ENCODE measurements at places on chromosomes 13 and 19.
A peak's percentile ranks its signal among the peaks of the same experiment; 100 is the strongest.

DNA sequence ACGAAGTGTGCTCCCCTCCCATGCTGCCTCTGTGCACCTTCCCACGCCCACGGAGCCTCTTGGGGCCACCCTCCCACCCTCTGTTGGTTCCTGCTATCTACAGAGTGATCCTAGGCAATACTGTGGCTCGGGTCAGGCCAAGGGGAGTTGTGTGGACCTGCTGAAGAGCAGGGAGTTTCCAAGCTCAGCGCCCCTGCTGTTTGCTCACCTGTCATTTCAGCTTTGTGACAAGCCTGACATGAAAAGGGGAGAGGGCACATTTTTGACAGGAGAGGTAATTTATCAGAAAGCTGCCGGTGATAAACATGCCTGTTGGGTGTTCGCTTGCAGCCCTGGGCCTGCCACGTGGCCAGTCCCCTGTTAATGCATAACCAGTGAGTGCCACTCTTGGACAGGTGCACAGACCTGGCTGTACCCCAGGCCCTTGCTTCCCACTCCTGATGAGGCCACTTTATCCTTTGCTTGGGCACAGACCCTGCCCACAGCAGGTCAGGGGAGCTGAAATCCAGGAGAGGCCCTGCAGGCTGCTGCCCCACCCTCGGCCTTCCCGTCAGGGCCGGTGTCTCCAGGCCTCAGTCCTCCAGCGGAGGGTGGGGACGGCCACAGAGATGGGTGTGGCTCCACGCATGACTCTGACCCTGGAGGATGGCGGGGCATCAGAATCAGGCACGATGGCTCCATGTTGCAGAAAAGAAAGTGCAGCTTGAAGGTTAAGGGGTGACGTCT, 201.5 kb upstream of the GPR12 start:
- DNase-seq = peak; percentile 24

GRCh38 chr13:92807353-92807752, 419.3 kb upstream of the GPC6 start:
- no peak for DNase-seq

DNA sequence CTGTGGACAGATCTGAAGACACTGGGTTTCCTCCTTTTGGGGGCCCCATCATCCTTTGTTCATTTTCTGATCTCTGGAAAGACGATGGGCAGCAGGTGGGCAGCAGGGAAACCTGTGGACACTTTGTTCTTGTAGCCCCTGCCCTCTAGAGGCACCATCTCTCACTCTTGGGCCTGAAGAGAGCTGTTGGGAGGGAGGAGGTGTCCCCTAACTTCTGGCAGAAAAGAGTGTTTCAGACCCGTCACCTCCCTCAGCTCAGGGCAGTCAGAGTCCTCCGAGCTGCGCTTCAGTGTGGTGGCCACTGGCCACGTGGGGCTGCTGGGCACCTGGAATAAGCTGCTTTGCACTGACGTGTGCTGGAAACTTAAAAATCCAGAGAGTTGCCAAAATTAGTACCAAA, 26.9 kb upstream of the RNF17 start:
- DNase-seq = no peak

DNA sequence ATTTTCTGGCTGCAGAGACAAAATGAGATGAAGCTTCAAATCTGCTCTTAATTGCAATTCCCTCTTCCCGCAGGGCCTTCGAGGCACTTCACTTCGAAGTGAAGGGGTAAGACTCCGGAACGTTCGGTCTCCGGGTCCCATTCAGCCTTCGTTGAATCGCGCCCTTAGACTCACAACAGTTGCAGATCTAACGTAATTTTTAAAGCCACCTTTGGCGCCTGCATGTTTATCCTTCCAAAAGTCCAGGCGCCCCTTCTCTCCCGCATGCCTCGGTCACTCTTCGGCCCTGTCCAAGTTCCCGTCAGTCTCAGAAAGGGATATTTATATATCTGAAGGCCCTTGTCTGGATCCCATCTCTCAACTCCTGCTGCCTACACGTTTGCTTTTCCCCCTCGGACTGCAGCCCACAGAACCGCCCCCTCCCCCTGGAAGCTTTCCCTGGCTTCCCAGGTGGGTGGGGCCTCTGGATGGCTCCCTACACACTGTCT, 915 bp upstream of the KCTD12 start:
- DNase-seq = peak; percentile 61

DNA sequence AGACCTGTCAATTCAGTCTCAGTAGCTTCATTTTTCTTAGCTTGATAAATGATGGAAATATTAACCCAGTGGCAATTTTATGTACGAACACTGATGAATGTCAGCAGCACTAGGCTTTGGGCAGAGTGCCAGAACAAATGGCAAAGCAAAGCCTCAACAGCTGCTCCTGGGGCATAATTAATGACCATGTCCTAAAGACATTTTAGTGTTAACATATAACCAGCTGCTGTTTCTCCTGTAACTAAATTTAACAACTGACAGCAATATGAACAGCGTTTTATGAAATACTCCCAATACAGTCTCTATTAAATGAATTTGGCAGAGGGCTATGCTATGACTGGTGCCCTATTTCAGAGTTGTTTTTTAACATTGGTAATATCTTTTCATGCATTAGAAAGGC, 47.1 kb downstream of the ZNF568 start:
- DNase-seq = peak; percentile 93

DNA sequence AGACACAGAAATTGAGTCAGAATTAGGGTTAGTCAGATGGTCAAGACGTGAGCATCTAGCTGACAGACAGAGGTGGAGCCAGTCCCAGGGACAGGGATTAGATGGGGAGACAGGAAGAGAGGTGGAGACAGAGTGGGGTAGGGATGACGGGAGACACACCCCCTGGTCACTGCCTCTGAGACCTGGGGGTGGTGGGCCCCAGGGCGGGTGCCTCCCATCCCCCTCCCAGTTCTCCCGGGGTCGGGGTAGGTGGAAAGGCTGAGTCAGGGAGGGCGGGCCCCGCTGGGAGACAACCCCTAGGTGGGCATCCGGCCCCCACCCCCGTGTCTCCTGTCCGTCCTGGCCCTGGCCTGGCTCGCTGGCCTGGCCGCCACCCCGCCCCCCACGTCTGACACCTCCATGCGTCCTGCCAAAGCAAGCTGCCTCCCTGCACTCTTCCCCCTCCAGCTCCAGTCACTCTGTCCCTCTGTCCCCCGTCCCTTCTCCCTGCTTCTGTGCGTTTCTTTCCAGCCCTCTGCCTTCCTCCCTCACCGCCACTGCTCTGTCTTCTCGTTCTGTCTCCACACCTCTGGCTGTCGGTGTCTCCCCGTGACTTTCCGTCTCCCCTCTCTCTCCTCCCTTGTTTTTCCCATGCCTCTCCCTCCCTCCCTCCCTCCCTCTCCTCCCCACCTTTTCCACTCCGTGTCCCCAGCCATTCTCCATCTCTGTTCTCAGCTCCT, 15.1 kb downstream of the CCDC97 start:
- DNase-seq = no peak

- peak; percentile 31 for DNase-seq
These were observed 759 bp downstream of the ZMYM2 start for GRCh38 chr13:19959141-19959830.

DNA sequence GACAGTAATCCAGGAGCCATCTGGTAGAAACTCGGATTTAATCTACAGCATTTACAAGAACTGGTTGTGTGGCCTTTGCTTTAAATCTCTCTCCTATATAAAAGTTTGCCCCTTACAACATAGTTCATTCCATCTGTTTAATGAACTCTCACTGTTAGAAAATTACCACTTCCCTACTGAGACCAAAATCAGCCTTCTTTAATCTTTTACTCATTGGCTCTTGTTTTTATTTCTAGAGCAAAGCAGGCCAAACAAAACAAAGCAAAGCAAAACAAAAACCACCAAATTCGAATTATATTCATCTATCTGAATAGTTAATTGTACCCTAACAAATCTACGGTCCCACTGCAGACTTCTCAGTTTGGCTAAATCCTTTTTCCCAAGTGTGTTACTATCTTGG, 127.0 kb downstream of the UGGT2 start:
- DNase-seq = no peak

DNA sequence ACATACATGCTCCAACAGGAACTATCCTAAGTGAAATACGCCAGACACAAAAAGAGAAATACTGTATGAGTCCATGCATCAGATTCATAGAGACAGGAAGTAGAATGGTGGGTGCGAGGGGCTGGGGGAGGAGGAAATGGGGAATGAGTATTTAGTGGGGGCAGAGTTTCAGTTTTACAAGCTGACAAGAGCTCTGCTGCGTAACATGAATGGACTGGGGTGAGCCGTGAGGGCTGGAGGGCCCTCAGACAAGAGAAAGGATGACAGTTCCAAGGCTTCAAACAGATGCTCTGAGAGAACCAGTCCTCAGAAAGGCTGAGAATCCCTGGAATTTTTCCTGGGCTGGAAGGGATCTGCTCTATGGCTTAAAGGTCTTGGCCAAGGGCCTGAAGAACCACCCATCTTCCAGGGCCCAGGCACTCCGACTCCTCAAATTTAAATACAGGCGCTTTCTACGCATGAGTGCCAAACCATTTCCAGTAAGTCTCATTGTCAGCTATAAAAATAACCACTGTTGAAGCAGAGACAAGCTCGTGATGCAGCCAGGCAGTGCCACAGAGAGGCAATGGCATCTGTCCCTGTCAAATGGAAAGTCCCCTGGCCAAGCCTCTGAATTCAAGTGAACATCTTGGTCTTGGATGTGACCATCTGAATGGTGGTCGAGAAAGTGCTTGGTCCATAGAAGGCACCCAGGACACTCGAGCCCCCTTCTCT, 17.5 kb downstream of the KLF2 start:
- DNase-seq = no peak

DNA sequence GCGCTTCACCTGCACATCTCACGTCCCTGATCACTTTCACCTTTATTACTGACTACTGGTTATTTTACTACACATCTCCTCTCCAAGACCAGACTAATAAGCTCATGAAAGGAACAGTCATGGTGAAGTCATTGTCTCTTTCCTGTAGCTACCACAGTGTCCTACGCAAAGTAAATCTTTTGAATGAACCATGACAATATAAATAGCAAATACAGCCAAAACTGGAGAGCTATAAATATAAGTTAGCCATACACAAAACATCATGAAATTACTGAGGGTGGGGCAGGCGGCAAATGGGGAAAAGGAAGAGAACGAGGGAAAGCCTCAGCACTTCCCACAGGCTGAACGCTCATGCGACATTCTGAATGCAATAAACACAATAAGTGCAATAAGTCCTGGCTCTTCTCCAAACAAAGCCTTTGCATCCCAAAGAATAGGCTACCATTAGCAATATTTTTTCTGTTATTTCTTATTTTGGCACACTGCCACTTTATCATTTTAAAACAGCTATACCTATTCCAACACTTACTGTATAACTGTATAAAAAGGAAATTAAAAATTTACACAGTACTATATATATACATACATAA, 62.5 kb downstream of the TUBGCP3 start:
- no peak for DNase-seq

GRCh38 chr13:66152596-66152995, 1077.5 kb downstream of the PCDH9 start:
- no peak for DNase-seq

DNA sequence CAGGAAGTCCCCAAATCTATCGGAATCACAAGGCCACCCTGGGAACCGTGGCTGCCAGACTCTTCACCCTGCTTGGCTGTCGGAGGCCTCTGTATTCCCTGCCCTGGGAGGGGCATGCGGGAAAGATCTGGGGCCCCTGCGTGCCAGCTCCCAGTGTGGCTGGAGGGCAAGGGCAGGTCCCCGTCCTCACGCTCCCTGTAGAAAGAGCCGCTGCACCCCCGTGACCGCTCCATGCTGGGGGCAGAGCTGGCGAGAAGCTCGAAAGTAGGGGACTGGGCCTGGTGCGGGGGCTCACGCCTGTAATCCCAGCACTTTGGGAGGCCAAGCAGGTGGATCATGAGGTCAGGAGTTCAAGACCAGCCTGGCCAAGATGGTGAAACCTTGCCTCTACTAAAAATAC, 208.4 kb upstream of the SOX1 start:
- DNase-seq = no peak

- DNase-seq = peak; percentile 75
These were observed 463.7 kb upstream of the SLITRK5 start for GRCh38 chr13:87207280-87208003.

- DNase-seq = no peak
These were observed 1.7 kb upstream of the TGFBR3L start for GRCh38 chr19:7912697-7913564.

- DNase-seq = no peak
These were observed 43.2 kb upstream of the GRTP1 start for GRCh38 chr13:113407103-113407530.

GRCh38 chr13:78603240-78603957, at the start of gene POU4F1:
TSS of gene POU4F1 (minus strand) at chr13:78603552. CDS start at chr13:78603326, 226 bp downstream.
- peak; percentile 95 for DNase-seq

GRCh38 chr13:30696278-30697176, 38.8 kb upstream of the ALOX5AP start:
- no peak for DNase-seq

DNA sequence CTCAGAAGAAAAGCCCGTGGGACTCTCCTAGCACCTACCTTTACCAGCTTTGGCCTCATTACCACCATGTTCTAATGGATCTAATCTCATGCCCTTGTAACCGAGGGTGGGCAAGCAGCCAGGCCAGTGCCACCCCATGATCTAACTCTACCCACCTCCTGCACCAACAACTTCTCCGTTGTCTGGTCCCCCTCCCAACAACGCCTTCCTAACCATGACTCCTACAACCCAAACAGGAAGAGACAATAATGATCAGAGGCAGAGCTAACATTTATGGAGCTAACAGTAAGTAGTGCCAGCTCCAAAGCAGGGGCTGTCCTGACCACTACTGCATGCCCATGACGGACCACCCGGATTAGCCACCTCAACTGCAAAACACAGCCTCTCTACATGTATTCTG, 3.5 kb downstream of the USP12 start:
- DNase-seq = no peak

GRCh38 chr19:6663236-6664201, 6.4 kb downstream of the TNFSF14 start:
- DNase-seq = no peak

- no peak for DNase-seq
These were observed 3.1 kb upstream of the GRK1 start for GRCh38 chr13:113663934-113664333.

GRCh38 chr13:24661713-24662112, 18.5 kb upstream of the ATP12A start:
- DNase-seq = no peak

- DNase-seq = no peak
These were observed 8.3 kb downstream of the IRS2 start for GRCh38 chr13:109778102-109778542.

GRCh38 chr19:16203256-16204004, 5.7 kb downstream of the AP1M1 start:
- peak; percentile 78 for DNase-seq

DNA sequence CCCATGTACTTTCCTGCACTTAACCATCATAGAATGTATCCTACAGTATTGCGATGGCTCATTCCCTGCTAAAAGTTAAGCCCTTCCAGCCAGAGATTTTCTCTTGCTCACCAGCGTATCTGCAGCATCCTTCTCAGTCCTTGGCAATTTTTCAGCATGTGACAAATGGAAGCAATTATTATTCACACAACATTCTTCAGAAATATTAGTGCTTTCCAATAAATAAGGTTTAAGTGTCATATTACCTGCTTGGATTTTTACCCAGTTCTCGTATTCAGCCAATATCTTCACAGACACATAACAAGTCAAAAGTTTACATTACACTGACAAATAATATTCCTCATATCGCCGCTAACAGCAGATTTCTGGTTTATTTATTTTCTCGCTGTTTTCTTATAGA, 82.3 kb downstream of the POU4F1 start:
- no peak for DNase-seq

- no peak for DNase-seq
These were observed 669.6 kb downstream of the DIAPH3 start for GRCh38 chr13:59494151-59494550.
